IPS DF 19.7 (cell line): ENCODE measurements at places on chromosomes 7 and 10.

- no peak for DNase-seq
Observed at GRCh38 chr10:72276013-72276387, 2.3 kb downstream of the DDIT4 start.

DNA sequence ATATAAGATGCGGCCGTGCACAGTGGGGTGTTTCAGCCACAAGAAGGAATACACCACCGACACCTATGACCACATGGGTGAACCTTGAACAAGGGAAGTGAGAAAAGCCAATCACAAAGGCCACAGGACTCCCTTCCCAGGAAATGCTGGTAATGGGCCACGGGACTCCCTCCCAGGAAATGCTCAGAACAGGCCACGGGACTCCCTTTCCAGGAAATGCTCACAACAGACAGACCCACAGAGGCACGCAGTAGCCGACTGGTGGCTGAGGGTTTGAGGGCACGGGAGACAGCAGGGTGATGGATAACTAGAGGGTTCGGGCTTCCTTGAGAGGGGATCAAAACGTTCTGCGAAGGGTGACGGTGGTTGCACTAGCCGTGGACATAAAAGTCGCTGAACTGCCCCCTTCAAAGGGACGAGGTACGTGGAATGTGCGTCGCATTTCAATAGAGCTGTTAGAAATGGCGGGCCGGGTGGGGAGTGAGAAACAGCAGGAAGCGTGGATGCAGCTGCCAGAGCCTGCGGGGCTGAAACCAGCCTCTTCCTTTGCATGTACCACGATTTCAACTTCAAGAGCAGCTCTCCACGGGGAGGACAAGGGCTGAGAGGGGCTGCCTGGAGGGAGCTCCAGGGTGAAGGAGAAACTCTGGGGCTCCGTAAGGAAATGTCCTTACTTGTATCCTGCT, 274.0 kb downstream of the ELFN1 start:
- no peak for DNase-seq

GRCh38 chr7:113159746-113160339, 41.5 kb upstream of the SMIM30 start:
- DNase-seq, result peak; percentile 35

DNA sequence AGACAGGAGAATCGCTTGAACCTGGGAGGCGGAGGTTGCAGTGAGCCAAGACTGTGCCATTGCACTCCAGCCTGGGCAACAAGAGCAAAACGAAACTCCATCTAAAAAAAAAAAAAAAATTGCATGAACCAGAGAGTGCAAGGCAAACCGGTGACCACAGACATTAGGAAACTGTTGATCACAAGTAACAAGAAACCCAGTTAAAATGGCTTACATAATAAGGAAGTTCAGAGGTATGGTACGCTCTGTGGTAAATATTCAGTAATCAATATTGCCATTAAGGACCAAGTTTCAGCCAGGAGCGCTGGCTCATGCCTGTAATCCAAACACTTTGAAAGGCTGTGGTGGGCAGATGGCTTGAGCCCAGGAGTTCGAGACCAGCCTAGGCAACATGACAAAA, 9.2 kb upstream of the NT5C2 start:
- no peak for DNase-seq

DNA sequence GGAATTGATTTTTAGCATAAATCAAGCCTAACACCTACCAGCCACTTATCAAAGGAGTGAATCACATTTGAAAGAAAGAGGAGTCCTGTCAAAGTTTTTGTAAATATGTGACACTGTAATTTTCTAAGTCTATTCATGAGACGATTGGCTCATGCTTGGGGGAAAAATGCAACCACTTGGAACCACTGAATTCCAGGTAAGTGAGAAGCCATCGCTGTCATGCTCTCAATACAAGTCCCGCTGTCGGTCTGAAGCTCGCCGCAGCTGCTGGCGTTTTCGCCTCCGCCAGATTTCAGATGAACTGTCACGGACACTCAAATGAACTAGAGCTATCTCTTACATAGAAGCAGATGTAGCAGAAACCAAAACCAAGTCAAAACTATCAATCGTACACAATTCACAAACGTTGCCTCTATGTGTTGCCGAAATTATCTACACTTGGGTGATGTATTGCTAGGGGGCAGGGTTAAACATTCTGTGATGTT, 279.8 kb upstream of the FZD8 start:
- no peak for DNase-seq

DNA sequence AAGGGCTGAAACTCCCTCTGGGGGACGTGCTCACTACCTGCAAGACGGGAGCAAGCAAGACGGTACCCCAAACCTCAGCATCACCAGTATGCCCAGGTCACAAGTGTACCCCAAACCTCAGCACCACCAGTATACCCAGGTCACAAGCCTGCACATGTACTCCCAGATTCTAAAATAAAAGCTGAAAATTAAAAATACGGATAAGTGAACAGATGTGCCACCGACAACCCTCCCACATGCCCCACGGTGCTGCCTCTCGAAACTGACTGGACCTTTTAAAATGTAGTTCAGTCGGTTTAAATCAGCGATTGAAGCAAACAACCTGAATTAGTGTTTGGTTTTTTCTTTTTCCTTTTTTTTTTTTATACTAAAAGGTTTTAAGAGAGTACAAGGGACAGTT, 566.5 kb downstream of the DNAJB6 start:
- DNase-seq, result no peak

- no peak for DNase-seq
Observed at GRCh38 chr10:27355918-27356573, 115.4 kb upstream of the ACBD5 start.
